ENCODE measurements at places on chromosomes 13 and 19.

GRCh38 chr19:29875931-29876330 is 64.1 kb downstream of the CCNE1 start:
- no peak for DNase-seq

DNA sequence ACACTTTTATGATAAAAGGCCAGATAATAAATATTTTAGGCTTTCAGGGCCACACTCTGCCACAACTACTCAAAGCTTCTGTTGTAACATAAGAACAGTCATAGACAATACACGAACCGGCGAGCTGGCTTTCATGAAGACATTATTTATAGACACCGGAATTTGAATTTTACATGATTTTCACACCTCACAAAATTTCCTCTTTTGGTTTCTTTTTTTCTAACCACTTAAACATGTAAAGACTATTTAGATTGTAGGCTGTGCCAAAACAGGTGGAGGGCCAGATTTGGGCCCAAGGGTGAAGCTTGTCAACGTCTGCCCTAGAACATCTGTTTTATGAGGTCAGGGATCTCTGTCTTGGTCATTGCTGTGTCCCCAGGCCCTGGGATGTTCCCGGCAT is 29.7 kb upstream of the FXYD3 start:
- no peak for DNase-seq

- no peak for DNase-seq
These were observed 37.8 kb downstream of the KLF5 start for GRCh38 chr13:73096638-73097037.

DNA sequence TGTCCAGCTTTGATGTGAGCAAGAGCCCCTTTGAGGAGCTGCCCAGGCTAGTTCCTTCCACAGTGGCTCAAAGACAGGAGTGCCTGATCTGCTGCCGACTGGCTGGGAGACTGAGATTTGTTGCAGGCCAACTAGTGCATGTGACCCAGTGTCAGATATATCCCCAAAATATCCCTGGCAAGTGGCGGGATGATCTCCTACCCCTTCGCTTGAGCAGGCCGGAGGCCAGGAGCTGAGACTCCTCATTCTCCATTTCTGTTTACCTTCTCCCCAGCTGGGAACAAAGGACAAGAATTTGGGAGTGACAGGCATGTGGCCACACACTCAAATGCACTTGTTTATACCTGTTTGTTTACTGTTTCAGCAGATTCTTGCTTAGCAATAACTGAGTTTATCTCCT is 37.1 kb upstream of the XPO4 start:
- DNase-seq: no peak

DNA sequence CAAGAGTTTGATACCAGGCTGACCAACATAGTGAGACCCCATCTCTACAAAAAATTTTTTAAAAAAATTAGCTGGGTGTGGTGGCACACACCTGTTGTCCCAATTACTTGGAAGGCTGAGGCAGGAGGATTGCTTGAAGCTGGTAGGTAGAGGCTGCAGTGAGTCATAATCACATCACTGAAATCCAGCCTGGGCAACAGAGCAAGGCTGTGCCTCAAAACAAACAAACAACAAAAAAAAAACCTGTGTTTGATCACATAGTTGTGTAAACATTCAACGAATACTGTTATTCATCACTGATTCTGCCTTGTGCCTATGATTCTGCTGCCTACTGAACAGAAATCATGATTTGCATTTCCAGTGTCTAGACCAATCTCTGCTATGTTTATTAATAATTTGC is 134.0 kb downstream of the TBC1D4 start:
- no peak for DNase-seq

- no peak for DNase-seq
These were observed 21.9 kb downstream of the MIR17HG start for GRCh38 chr13:91369441-91369831.

- DNase-seq: no peak
These were observed 20.7 kb downstream of the PARP4 start for GRCh38 chr13:24491845-24492244.
